ENCODE measurements at places on chromosomes 1 and 21. TPM values are rescaled to one million over a fixed set of nuclear protein-coding genes. Genes with fewer than 3 reads are reported as not detected.
A peak's percentile ranks its signal among the peaks of the same experiment; 100 is the strongest.

- DNase-seq = no peak
Measured at GRCh38 chr1:85349224-85349623, 72.8 kb upstream of the BCL10 start.

DNA sequence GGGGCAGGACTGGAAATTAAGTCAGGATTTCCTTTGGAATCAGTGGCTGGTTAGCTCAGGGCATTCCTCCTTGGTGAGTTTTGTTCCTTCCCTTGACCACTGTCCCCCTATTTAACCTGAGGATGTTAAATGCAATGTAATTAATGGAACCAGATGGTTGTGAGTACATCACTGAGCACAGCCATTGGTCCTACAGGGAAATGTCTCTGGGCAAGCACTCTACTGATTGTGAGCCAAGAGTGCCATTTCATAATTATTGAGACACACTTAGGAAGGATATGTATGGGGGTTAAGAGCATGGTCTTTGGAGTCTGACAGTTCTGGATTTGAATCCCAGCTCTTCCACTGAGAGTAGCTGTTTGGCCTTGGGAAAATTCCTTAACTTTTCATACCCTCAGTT, 74.4 kb downstream of the SPAG17 start:
- no peak for DNase-seq

GRCh38 chr21:38769191-38769780, 36.4 kb upstream of the ETS2 start:
- peak; percentile 25 for DNase-seq

GRCh38 chr1:32007591-32007940, 6.1 kb upstream of the KHDRBS1 start:
- no peak for DNase-seq

DNA sequence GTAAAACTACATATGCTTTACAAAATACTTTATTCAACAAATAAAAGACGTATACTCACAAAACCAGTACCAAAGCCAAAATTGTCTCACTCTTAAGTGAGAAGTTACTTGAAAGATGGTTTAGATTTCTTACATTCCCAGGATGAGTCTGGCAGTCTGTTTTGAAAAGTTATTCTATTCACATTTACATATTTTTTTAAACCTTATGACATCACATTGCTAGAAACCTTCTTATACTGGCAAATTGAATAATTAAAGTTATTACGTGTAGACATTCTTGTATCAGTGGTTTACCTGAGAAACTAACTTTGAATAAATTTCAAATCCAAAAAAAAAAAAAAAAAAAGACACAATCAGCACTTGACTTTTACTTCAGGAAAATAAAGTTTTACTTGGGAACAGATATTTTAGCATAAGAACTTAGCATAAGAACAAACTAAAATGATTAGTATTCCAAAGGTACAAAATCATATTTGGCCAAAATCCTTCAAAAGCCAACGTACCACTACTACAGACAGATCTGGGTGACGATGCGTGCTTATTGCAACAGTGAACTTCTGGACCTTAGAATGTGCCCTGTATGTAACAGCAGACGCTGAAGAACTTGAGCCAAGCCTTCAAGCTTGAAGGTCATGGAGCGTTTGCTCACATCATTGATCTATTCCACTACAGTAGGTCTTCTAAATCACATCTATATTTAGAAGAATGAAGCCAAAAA, 2.5 kb downstream of the CDC42BPA start:
- DNase-seq = peak; percentile 56

- no peak for DNase-seq
Measured at GRCh38 chr1:21520899-21521716, 11.9 kb downstream of the ALPL start.

GRCh38 chr1:178188306-178188705, 94.4 kb downstream of the RASAL2 start:
- no peak for DNase-seq

DNA sequence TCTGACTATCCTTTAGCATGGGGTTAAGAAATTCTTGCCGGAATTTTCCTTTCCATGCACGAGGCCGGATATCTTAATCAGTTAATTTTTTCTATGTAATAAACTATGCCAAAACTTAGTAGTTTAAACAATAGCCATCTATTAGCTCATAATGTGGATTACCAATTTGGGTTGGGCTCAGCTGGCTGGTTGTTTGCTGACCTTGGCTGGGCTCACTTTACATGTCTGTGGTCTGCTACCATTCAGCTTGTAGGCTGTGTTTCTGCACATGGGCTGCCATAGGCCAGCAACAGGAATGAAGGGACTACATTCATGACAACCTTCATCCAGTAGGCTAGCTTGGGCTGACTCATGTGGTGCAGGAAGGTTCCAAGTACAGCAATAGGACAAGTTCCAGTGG, 56.0 kb upstream of the NTPCR start:
- no peak for DNase-seq

DNA sequence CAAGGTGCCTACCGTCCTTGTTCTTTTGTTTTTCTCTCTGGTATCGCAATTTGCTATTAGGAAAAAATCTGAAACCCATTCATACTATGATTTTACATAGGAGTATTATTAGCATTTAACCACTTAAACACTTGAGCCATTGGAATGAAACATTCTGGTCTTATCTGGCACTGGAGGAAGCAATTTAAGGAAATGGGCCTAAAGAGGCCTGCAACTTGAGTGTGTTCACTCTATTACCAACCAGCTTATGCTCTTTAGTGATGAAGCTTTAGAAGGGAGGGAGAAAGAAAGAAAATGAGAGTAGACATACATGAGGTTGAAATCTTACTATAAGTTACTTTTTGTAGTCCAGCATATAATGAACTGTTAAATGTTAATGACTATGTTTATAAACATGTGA, 5.7 kb downstream of the GJA5 start:
- DNase-seq = no peak

GRCh38 chr1:53367503-53368313, 39.8 kb upstream of the LRP8 start:
- peak; percentile 80 for DNase-seq

- DNase-seq = peak; percentile 90
Measured at GRCh38 chr1:20551945-20552727, at the start of gene FAM43B. Gene FAM43B, plus strand, starts transcription at chr1:20552573. Its CDS starts 401 bp downstream, at chr1:20552974.

DNA sequence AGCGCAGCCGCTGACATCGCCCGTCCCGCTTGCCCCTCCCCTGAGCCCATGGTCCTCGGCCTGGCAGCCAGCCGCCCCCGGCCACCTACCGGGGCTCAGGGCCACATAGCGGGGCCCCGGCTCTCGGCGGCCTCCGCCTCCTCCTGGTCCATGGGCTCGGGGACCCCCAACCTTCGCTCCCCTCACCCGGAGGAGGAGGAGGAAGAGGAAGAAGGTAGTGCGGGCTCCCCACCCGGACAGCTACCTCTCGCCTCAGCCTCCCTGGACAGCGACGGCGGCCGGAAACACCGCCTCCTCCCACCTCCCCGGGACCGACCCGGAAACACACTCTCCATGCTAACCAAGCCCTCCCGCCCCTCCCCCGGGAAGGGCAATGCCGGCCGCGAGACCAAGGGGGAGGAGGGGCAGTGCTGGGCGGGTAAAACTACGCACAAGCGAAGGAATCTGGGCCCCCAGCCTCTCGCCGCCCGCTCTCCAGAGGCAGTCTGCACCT, at the start of gene KIAA0319L:
TSS of gene KIAA0319L (minus strand) at position 286 of the 493 bp plus-strand sequence. CDS start 2,912 bp downstream, outside the sequence.
- no peak for DNase-seq

- DNase-seq = no peak
Measured at GRCh38 chr1:79285667-79286066, 279.1 kb upstream of the ADGRL4 start.

DNA sequence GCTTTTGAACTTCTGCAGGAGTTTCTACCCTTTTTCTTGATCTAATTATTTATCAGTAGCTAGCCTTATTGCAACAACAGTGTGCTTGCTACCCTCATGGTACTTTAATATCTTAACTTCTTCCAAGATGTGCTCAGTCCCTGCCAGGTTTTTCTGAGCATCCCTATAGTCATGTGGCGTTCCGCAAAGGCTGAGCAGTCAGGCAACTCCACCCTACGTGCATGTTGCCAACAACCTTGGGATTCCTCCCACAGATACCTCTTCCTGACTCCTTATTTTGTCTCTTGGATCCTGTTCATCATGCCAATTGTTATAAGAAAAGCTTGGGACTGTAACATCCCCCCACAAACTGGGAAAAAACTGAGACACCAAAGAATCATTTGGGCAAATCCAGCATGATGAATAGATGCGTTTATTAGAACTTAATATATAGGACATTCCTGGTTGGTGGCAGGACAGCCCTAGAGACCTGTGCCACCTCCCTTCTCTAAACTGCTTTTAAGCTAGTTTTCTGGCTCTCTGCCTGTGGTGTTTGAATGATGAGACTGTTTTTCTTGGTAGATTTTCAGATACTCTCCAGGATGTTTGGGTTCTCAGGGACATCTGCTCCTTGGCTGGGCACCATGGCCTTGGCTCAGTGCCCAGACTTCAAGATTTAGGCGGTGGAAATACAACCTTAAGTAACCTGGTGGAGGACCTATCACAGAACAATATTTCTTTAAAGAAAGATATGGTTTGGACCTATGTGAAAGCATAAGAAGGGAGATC, 27.1 kb upstream of the KCTD3 start:
- no peak for DNase-seq

GRCh38 chr21:45891388-45892155, 90.0 kb upstream of the COL6A1 start:
- DNase-seq = no peak

GRCh38 chr1:176546825-176547224, 83.8 kb downstream of the PAPPA2 start:
- DNase-seq = no peak

DNA sequence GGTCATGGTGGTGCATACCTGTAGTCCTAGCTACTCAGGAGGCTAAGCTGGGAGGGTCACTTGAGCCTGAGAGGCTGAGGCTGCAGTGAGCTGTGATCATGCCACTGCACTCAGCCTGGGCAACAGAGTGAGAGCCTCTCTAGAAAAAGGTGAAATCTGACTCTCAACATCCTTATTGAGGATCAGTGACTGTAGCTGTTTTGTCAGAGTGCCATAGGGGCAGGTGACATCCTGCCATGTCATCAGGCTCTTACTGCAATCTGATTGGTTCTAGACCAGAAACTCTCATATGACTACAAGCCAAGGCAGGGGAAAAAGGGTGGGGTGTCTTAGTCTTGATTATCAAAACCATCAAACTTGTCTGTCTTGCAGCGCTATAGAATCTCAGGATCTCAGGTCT, 62.8 kb upstream of the NGF start:
- DNase-seq = no peak

Gene ATAD3C
- polyA plus RNA-seq = 0.53 TPM

Gene LCE1A
- not detected for polyA plus RNA-seq

Gene EDEM3
- 14.6 TPM for polyA plus RNA-seq

Gene CXADR
- 66.0 TPM for polyA plus RNA-seq

Gene ARHGEF16
- 6.0 TPM for polyA plus RNA-seq

Gene KRTAP10-1
- not detected for polyA plus RNA-seq

Gene F13B
- not detected for polyA plus RNA-seq

Gene PRKAA2
- 10.2 TPM for polyA plus RNA-seq

Gene HOOK1
- 12.9 TPM for polyA plus RNA-seq

Gene PDC
- not detected for polyA plus RNA-seq

Gene RNF223
- polyA plus RNA-seq = not detected

Gene ADCY10
- 0.44 TPM for polyA plus RNA-seq

Gene PDZK1IP1
- polyA plus RNA-seq = not detected

Gene PPP2R5A
- polyA plus RNA-seq = 65.0 TPM

Gene EPHB2
- 38.8 TPM for polyA plus RNA-seq

Gene OR2L13
- polyA plus RNA-seq = not detected

Gene KCNJ15
- 0.27 TPM for polyA plus RNA-seq

Gene FMO1
- 0.06 TPM for polyA plus RNA-seq

Gene RUNX3
- polyA plus RNA-seq = 0.06 TPM

Gene PLA2G2A
- not detected for polyA plus RNA-seq

Gene NLRP3
- polyA plus RNA-seq = not detected

Gene NCAM2
- 0.04 TPM for polyA plus RNA-seq
